ENCODE measurements at places on chromosomes 12 and 14. TPM values are rescaled to one million over a fixed set of nuclear protein-coding genes. Genes with fewer than 3 reads are reported as not detected.

GRCh38 chr12:107571492-107571891 lies 114.1 kb upstream of the PWP1 start:
- DNase-seq, result no peak

- DNase-seq, result no peak
Measured at GRCh38 chr14:81819344-81819743, 285.7 kb upstream of the SEL1L start.

- no peak for DNase-seq
Measured at GRCh38 chr12:127150028-127150427, 1116.9 kb upstream of the TMEM132C start.

The SERPINA9 gene
- not detected for polyA plus RNA-seq

DNA sequence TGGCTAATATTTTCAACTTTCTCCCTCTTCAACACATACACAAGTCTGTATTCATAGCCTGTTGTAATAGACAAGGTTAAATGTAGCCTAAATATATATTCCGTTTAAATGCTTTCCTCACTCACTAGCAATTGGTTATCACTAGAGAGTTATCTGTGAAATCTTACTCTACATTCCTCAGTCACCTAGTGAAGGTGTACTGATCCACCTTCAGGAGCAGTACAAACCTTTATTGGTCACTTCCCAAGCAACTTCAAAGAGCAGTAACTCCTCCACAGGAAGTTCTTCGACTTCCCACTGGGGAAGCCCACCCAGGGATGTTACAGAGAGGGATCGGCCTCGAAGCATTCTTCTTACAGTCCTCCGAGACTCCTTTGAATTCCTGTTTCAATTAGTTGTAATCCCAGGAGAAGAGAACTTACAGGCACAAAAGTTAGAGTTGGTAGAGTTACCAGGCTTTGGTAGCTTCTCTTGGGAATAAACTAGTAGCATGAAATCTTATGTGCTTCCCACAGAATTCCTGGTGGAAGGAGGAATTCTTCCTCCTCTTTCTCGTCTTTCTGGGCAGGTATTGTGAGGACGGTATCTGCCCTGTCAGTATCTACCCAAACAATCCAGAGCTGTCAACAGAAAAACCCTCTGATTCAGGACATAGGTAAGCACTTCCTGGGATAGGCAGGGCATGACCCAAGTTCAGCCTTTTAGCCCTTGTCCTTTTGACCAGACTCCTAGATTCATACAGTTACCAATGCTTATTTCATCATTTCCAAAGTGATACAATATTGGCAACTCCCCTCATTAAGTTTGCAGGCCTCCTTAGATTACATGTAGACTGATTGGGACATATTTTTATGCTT lies at the start of gene GYS2:
GYS2 (minus strand) TSS at position 603 of the 857 bp plus-strand sequence; CDS start at position 348, 255 bp downstream.
- no peak for DNase-seq

The POLE2 gene
- polyA plus RNA-seq, result 3.1 TPM

The MMAB gene
- 17.2 TPM for polyA plus RNA-seq

DNA sequence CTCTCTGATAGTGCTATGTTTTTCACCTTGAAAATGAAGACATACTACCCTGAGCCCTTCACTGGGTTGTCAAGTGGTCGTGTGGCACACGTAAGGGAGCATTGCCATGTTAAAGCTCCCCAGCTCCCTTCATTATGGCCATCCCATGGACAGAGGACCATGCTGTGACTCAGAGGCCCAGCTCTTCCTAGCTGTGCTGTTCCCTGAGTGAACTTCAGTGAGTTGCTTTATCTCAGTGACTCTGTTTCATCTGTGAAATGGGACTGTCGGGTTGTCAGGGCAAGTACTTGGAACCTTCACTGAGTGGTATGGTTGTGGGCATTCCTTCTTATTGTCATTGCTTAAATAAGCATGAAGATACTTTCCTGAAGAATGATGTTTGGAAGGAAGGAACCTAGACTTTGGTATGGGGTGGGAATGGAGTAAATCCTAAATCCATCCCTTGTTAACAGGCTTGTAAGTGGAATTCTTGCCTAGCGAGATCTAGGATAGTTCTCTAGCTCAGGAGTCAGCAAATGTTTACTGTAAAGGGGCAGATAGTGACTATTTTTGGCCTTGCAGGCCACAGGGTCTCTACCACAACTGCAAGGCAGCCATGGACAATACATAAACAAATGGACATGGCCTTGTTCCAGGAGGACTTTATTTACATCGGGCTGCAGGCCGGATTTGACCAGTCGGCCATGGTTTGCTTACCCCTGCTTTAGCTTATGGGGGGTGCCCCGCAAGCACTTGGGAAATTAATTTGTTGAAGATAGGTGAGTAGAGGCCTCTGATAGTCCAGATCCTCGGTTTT lies 283.5 kb downstream of the ZFP36L1 start:
- no peak for DNase-seq

- no peak for DNase-seq
Measured at GRCh38 chr14:67764496-67764895, 51.9 kb downstream of the ZFYVE26 start.

GRCh38 chr12:10641735-10642500 lies 28.5 kb upstream of the MAGOHB start:
- no peak for DNase-seq

The PLA2G1B gene
- 0.99 TPM for polyA plus RNA-seq

DNA sequence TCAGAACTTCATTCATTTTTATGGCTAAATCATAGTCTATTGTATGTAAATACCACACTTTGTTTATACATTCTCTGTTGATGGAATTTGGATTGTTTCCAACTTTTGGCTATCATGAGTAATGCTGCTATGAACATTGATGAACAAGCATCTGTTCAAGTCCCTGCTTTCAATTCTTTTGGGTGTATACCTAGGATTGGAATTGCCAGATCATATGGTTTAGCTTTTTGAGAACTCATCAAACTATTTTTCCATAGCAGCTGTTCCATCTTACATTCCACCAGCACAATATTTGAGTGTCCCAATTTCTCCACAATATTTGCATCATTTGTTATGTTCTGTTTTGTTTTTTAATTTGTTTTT lies 52.3 kb upstream of the CCND2 start:
- no peak for DNase-seq

The ZNF385A gene
- not detected for polyA plus RNA-seq

The TMCC3 gene
- polyA plus RNA-seq, result 0.14 TPM

DNA sequence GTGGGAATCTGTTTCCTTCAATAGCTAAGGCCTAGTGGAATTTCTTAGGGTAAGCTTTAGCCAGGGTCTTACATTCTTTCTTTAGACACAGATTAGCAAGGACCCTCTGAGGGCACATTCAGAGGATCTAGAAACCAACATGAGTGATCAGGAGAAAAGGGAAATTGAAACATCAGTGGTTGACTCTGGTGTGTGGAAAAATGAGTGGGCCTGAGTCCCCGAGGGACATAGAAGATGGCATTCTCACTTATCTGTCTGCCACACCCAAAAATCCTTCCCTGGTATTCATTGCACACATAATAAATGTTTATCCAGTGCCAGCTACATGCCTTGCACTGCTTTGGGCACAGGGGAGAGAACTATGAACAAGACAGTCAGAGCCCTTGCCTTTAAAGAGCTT lies 82.9 kb downstream of the SSPN start:
- DNase-seq, result no peak

- no peak for DNase-seq
Measured at GRCh38 chr14:65588426-65589140, 176.1 kb downstream of the FUT8 start.

The OAS1 gene
- polyA plus RNA-seq, result 49.3 TPM

GRCh38 chr12:18837505-18837904 lies 99.6 kb downstream of the CAPZA3 start:
- DNase-seq, result no peak

- DNase-seq, result no peak
Measured at GRCh38 chr12:125050446-125050845, 14.8 kb upstream of the AACS start.

DNA sequence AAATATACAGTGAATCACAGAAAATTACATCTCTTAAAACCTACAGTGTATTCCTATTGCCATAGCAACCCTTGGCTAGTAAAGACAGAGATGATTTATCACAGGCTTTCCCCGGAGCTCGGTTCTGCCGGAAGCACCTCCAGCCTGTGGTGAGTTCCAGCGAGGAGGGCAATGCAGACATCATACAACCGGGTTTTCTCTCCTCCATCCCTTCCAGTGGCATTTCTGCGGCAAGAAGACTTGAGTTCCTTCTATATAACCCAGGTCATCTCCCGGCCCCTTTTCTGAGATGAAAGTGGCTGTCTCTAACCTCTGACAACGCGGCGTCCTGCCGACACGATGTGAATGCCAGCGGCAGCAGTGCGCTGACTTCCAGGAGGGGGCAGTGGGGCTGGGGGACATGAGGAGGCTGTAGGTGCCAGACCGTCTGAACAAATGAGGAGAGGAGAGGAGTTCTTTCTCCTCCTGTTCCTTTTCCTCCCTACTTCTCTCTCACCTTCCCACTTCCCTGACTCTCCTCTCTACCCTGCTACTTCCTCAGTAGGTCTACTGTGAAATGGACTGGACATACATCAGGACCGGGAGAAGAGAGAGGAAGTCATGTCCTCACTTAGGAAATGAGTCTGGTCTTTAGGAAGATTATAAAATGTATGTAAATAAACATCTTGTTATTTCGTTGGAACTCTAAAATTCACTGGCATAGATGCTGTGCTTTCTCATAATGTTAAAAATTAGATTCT lies 68.6 kb upstream of the MAX start:
- DNase-seq, result peak; percentile 43

DNA sequence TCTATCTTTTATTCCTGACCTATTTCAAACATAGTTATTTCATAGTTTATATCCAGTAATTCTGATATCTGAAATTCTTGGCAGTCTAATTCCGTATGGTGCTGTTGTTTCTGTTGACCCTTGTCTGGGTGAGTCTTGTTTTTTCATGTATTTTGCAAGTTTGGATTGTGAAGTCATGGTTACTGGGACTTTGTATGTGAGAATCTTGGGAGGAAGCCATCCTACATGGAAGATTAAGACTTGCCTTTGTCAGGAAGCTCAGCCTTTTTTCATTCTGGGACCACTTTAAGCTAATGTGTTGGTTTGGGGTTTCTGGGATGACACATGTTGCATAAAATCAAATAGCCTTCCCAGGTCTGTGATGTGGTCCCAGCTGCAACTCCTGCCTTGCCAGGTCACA lies 191.6 kb upstream of the E2F7 start:
- no peak for DNase-seq

All from CD4-positive, alpha-beta memory T cell (primary cell).